Metanephros (tissue), 2 donors: ENCODE measurements at places on chromosomes 13 and 19. TPM values are rescaled to one million over a fixed set of nuclear protein-coding genes. Genes with fewer than 3 reads are reported as not detected.

The C13orf46 gene
- total RNA-seq, result 0.18 TPM

The RFPL4AL1 gene
- total RNA-seq, result 0.41 TPM

The IGFL1 gene
- total RNA-seq, result not detected

The SLC10A2 gene
- total RNA-seq, result 0.12 TPM

The APC2 gene
- 1.7 TPM for total RNA-seq

The SARS2 gene
- total RNA-seq, result 33.7 TPM

The PLK5 gene
- total RNA-seq, result 0.12 TPM

The ONECUT3 gene
- not detected for total RNA-seq

The GAMT gene
- 63.8 TPM for total RNA-seq

The SPACA4 gene
- not detected for total RNA-seq

The B3GNT8 gene
- 8.0 TPM for total RNA-seq

The KCNN4 gene
- 3.7 TPM for total RNA-seq

The TEX101 gene
- not detected for total RNA-seq

The TMPRSS9 gene
- total RNA-seq, result 0.23 TPM

The S1PR4 gene
- 4.8 TPM for total RNA-seq

The CEACAM21 gene
- total RNA-seq, result 3.5 TPM

The ZNF534 gene
- total RNA-seq, result 0.47 TPM

The JAK3 gene
- 11.7 TPM for total RNA-seq

The CLEC17A gene
- total RNA-seq, result 1.3 TPM

The FLT1 gene
- 84.8 TPM for total RNA-seq

The TICAM1 gene
- total RNA-seq, result 5.0 TPM

The OXGR1 gene
- 2.1 TPM for total RNA-seq

The MEF2B gene
- 0.18 TPM for total RNA-seq

The LRRC25 gene
- 5.4 TPM for total RNA-seq

The WDR83 gene
- total RNA-seq, result 12.7 TPM

The SHISA2 gene
- 107 TPM for total RNA-seq

The KISS1R gene
- 0.88 TPM for total RNA-seq

The INSR gene
- total RNA-seq, result 85.7 TPM

The NLRP5 gene
- total RNA-seq, result not detected

The MISP3 gene
- total RNA-seq, result 6.6 TPM

The LAIR1 gene
- 13.8 TPM for total RNA-seq

The CACNA1A gene
- total RNA-seq, result 0.88 TPM

The MISP gene
- 10.3 TPM for total RNA-seq

The IL4I1 gene
- 2.2 TPM for total RNA-seq

The LYPD4 gene
- not detected for total RNA-seq

The DIRAS1 gene
- total RNA-seq, result 1.6 TPM

The CYP2A6 gene
- total RNA-seq, result not detected

The TMEM147 gene
- total RNA-seq, result 74.1 TPM

The DPP9 gene
- 33.9 TPM for total RNA-seq

The RXFP2 gene
- 0.41 TPM for total RNA-seq

The ZNF541 gene
- total RNA-seq, result 0.18 TPM

The ZNF560 gene
- not detected for total RNA-seq

The CRX gene
- total RNA-seq, result not detected

The TMEM255B gene
- total RNA-seq, result 5.5 TPM

The ZNF850 gene
- 8.2 TPM for total RNA-seq

The CYP4F8 gene
- not detected for total RNA-seq

The NMRK2 gene
- total RNA-seq, result 4.7 TPM

The RFPL4A gene
- total RNA-seq, result not detected

The COL4A2 gene
- total RNA-seq, result 835 TPM
